ENCODE measurements at places on chromosomes 7 and 10.

DNA sequence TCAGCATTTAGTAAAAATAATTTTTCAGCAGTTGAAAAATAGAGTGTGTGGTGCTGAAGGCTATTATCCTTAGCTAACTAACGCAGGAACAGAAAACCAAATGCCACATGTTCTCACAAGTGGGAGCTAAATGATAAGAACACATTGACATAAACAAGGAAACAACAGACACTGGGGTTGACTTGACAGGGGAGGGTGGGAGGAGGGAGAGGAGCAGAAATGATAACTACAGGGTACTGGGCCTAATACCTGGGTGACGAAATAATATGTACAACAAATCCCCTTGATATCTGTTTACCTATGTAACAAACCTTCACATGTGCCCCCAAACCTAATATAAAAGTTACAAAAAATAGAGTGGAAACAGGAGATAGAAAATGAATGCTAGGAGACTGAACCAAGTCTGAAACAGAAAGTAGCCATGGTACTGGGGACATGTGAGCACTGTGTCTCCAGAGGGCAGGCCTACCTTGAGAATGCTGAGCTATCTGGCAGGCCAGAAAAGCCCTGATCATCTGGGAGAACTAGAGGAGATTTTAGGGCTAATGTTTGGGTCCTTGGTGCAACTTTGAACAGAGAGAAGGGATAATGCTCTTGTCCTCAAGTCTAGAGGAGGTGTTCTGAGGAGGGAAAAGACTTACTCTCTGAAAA lies 4.7 kb upstream of the EFCAB10 start:
- DNase-seq: no peak

DNA sequence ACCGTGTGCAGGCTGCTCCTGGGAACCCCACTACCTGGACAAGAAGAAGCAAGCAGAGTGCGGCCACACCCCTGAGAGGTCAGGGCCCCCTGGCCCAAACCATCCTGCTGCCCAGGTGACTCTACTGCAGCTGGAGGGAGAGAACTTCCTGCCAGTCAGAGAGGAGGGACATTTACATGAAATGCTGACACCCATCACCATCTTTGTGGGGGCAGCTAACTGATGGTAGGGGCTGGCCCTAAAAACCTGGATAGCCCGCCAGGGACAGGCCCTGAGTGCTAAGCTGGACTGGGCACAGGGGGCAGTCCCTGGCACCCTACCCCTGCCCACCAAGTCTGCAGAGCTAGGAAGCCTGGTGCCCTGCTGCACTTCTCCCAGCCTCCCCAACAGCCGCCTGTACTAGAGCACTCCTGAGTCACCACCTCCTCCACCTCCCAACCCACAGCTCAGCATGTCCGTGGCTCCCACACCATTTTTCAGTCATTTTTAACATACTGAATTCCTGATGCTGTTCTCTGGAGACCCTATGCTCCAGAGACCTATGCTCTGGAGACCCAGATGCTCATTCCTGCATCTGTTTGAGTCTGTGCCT lies 27.5 kb downstream of the DPCD start:
- DNase-seq: no peak

- DNase-seq: no peak
Observed at GRCh38 chr10:133180192-133180964, 20.4 kb downstream of the KNDC1 start.

- DNase-seq: no peak
Observed at GRCh38 chr10:101066896-101067355, 5.1 kb downstream of the KAZALD1 start.

DNA sequence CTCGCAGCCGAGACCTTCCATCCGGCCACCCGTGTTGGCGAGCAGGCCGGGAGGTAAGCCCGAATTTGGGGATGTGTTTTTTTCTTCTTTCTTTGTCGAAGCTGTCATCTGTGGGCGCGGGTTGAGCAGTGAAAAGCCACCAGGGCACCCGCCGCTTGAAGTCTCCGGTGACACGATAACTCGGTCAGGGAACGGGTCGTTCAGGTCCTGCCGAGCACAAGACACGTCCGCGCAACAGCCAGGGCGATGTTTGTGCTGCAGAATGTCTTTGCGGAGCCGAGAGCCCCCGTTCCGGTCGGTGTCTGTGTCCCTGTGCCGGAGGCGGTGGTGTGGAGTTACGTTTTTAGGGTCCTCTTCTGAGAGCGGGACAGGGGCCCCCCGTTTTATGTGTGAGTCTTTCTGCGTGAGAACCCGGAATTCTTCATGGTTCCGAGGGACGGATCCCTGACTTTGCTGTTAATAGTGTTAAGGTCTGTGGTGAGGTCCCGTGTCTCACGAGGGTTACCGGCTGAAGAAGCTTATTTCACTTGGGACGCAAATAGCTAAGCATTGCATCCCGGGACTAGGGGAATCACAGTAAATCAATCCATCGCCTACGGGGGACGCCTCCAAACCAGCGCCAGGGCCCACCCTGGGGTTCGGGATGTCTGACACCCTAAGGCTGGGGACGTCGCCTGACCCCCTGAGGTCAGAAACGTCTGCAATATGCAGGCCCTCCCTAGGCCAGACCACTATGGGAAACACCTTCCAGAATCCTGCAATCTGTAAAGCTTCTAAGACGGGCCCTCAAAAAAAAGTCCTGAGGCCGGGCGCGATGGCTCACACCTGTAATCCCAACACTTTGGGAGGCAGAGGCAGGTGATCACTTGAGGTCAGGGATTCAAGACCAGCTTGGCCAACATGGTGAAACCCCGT lies 99.5 kb downstream of the ELFN1 start:
- peak; percentile 7 for DNase-seq

DNA sequence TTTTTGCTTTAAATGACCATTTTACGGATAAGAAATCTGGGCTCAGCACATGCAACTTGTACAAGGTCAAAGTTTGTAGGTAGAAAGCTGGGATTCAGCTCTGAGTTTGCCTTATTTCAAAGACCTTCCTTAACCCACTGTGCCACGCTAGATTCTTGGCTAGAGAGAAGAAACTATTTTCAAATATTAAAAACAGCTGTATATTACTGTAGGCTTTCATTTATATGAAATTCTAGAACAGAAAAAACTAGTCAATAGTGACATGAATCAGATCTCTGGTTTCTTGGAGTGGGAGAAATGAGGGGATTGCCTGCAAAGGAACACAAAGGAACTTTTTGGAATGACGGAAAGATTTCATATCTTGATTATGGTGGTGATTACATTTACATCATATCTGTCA lies 53.0 kb upstream of the C1GALT1 start:
- DNase-seq: no peak

GRCh38 chr7:155496267-155497005 lies 38.5 kb downstream of the EN2 start:
- DNase-seq: no peak

- DNase-seq: no peak
Observed at GRCh38 chr7:155198196-155198892, 99.3 kb upstream of the INSIG1 start.

All from AG20443 (cell line).